ENCODE measurements at places on chromosomes 6 and 20. TPM values are rescaled to one million over a fixed set of nuclear protein-coding genes. Genes with fewer than 3 reads are reported as not detected.

The CALHM4 gene
- not detected for total RNA-seq

GRCh38 chr20:28562510-28562898 lies 2695.0 kb upstream of the DEFB115 start:
- DNase-seq: peak; percentile 89

- peak; percentile 29 for DNase-seq
Measured at GRCh38 chr6:137136065-137136464, 37.4 kb downstream of the IL22RA2 start.

DNA sequence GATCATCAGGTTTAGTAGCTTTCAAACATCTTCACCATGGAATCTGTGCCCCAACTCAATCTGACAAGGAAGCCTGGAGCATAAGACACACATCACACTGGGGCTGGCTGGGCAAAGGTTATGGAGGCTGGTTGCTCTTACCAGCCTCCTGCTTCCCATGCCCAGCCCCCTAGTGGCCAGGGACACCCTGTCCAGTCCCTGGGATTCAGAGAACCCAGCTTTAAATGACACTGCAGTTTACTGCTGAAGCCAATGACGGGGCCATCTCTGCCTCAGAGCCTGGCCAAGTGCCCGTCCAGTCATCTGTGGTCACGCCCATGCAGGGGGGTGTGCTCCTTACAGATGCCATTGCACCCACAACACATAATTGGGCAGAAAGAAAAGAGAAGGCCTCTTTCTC lies 272.9 kb downstream of the SMOC2 start:
- DNase-seq: peak; percentile 27

DNA sequence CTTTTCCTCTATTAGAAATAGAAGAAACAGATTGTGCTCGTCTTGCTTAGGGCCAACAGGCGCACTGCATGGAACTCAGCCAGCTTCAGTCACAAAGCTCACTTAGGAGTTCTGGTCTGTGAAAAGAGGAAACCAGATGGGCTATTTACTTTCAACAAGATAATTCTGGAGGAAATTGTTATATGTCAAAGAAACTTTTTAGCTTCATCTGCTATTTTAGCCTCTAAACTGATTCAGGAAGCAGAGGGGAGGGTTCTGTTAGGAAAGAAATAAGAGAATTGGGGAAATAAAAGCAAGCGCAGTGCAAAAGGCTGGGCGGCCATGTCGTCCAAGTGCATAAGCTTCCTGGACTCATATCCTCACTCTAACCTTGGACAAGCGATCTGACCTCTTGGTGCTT lies 21.3 kb downstream of the PRKN start:
- peak; percentile 12 for DNase-seq

- no peak for DNase-seq
Measured at GRCh38 chr6:42333612-42334011, 116.0 kb upstream of the MRPS10 start.

- no peak for DNase-seq
Measured at GRCh38 chr6:167150941-167151549, 6.7 kb downstream of the GPR31 start.

DNA sequence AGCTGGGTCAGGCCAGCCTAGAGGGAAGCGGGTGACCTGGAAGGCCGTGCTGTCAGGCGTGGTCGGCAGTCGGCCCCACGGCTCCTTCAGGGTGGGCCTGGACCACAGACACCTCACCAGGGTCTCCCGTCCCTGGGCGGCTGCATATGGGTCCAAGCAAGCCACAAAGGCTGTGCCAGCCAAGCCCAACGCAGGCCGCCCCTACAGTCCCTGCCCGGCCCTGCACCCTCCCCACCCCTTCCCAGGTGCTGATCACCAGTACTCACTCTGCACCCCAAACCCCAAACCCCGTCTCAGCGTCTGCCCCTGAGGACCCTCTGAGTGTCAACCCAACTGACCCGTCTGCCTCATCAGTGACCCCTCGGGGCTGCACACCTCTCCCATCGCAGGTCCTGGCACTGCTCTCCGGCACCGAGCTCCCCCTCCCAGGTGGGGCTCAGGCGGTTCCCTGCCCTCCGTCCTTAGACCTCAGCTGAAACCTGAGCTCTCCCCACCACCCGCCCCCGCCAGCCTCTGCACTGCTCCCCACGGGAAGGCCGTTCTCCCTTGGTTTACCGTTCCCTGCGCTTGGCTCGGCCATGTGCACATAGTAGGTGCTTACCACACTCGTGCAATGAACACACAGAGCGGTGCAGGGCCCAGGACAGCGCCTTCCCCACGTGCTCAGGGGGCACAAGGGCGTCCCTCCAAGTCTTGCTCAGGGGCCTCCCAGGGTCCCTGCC lies 1.5 kb upstream of the PPDPF start:
- DNase-seq: no peak

The CLPSL1 gene
- not detected for total RNA-seq

DNA sequence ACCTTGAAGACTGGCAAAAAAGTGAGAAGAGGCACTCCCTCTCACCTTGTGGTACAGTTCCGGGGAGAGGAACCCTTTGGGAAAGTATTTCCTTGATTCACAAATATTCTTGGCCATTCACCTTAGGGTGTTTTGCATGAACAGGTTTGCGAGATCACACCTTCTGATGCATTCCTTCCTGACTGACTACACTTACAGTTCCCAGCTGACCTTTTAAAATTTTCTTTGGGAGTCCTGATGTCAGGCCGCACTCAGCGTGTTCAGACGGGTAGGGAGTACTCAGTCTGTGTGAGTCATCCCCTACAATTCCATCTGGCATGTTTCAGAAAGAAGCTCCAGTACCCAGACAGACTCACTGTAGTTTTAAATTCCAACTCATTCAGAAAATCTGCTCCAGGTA lies 1.7 kb downstream of the ADGRF4 start:
- DNase-seq: peak; percentile 60

All from GM23248 (cell line).